ENCODE measurements at places on chromosomes 2 and 18.

- DNase-seq, result no peak
Measured at GRCh38 chr18:77161961-77162360, 29.4 kb upstream of the MBP start.

GRCh38 chr18:25561918-25562317 lies 210.0 kb upstream of the ZNF521 start:
- DNase-seq, result no peak

GRCh38 chr2:59900728-59901452 lies 652.6 kb downstream of the BCL11A start:
- DNase-seq, result no peak

- no peak for DNase-seq
Measured at GRCh38 chr2:218999021-218999880, 6.0 kb upstream of the CRYBA2 start.

GRCh38 chr2:241110607-241111439 lies 8.7 kb upstream of the MTERF4 start:
- DNase-seq, result no peak

- DNase-seq, result no peak
Measured at GRCh38 chr18:36321658-36322407, 24.3 kb downstream of the FHOD3 start.

DNA sequence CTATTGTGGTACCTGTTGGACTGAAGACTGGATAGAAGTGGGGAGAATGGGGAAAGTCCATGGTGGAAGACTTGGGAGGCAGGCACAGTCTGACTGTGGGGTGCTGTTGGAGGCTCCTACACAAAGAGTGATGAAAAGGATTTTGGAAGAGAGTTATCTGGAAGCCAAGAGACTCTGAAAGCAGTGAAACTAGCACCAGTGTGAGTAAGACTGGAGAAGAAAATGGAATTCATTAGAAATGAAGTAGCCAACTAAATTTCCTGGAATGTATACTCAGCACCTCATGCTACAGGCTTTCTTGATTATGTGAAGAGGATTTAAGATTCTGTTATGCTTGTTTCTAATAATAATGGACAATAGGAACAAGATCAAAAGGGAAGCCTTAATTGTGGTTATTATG lies 27.7 kb downstream of the ELP2 start:
- no peak for DNase-seq

GRCh38 chr18:23837591-23837990 lies 148.3 kb downstream of the LAMA3 start:
- DNase-seq, result no peak

DNA sequence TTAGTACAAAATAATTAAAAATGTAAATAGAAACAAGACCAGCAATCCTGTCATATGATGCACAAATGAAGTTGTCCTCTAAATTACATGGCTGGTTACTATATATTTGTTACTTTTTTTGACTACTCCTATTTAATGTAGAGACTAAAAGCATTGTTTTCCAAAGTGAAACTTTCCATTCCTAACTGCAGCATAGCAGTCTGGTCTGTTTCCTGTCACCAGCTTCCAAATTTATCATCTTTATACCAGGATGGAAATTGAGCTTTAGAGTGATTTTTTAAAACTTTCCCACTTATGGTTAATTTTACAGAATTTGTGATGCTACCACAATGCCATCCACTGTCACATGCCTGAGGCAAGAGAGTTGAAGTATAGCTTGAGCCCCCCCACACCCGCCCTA lies 33.5 kb upstream of the RAB27B start:
- no peak for DNase-seq

DNA sequence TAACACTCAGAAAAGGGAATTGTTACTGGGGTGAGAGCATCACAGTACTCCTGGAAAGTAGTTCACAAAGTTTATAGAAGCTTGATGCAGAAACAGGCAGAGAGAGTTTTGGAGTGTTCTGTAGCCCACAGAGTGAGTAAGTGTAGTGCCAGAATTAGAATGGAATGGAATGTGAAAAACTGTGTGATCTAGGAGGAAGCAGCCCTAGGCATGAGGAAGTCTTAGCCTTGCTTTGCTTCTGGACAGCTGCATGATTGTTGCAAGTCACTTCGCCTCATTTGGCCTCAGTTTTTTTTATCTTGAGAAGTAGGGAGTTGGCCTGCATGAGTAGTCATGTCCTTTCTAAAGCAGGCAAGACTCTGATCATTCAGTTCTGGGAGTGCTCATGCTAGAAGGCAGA lies 10.9 kb downstream of the SERPINB12 start:
- DNase-seq, result no peak

- no peak for DNase-seq
Measured at GRCh38 chr2:152718909-152719645, 657 bp downstream of the ARL6IP6 start.

DNA sequence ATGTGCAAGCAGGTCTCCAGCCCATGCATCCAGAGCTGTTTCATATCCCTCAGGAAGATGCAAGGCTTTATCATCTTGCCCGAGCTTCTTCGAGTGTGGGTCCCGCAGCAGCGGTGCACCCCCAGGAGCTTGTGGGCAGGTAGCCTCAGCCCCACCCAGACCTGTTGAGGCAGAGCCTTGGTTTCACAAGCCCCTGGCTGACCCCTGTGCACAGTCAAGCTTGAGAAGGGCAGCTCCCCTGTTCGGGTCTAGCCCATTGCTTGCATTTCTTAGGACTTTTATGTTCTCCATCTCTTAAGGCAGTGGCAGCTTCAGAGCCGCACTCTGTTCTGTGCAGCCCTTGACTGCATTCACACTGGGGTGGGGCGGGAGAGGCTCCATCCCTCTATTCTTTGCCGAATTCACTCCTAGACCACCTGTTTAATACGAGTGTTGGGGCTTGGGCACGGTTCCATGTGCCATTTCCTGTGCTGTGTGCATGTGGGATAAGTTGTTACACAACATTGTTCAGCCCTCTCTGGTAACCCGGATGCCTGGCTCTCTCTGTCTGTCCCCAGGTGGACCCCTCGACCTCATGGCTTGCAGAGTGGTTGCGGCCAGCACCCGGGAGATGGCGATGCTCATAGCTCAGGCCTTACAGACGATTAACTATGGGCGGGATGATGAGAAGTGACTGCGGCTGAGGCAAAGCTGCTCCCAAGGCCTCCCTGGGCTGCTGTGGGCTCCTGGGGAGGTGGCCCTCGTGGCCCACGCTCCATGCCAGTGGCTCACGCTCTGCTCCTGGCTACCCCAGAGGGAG lies 48.7 kb downstream of the IMPA2 start:
- DNase-seq, result no peak

- no peak for DNase-seq
Measured at GRCh38 chr2:137178951-137179377, 413.6 kb downstream of the THSD7B start.

DNA sequence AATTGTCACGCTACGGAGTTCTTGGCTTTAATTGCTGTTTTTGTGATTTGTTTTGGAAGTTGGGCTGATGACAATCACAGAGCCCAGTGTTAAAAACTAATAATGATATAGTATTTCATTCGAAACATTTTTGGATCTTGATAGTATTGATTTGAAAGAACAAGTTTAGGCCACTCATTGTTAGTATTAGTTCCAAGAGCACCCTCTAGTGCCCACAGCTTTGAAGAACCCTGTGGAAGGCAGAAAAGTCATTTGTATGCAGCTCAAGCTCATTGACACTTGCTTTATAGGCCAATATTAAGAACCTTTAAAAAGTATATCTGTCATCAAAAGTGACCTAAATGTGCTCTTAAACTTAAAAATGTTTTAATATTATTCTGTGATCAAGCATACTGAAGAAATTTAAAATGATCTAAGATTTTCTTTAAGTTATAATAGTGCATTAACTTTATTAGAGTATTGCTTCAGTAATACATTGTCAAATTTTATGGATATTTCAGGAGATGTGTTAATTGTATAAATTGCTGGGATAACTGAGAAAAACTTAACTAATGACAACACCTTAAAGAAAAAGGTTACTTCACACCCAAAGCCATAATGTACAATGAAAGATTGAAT lies 191.0 kb downstream of the GRB14 start:
- DNase-seq, result no peak

GRCh38 chr2:190216829-190217228 lies 102.8 kb downstream of the HIBCH start:
- DNase-seq, result no peak
